ENCODE measurements at places on chromosomes 13 and 19.

GRCh38 chr13:112592181-112592580 lies 4.2 kb upstream of the TUBGCP3 start:
- DNase-seq: no peak

- peak; percentile 15 for DNase-seq
These were observed 16.2 kb downstream of the CCDC97 start for GRCh38 chr19:41325947-41326706.

DNA sequence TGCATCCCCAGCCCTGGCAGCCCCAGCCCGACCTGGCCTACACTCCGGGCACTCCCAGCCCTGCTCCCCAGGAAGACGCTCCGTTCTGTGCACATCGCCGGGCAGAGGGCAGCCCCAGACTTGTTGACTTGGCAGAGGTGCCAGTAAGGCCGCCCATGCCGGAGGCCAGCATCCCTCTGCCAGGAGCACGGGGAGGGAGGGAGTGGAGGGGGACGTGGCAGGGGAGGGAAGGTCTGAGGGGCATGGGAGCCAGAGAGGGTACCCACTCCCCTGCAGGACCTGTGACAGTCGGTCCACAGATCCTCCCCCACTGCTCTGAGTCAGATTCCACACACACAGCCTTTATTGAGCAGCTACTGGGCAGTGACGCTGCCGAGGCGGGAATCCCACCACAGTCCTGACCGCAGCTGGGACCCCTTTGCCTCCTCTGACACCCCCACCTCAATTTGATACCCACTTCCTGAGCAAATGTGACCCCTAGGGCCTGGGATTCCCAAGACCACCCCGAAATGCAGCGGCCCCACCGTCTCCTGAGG lies 1.9 kb upstream of the NKPD1 start:
- no peak for DNase-seq

GRCh38 chr19:44613295-44614178 lies at the start of gene IGSF23:
Gene IGSF23, plus strand, starts transcription at chr19:44613563. Its CDS starts 83 bp downstream, at chr19:44613646.
- DNase-seq: no peak

GRCh38 chr13:101454767-101455166 lies 2.3 kb downstream of the ITGBL1 start:
- DNase-seq: no peak
